ENCODE measurements at places on chromosomes 1 and 21.

DNA sequence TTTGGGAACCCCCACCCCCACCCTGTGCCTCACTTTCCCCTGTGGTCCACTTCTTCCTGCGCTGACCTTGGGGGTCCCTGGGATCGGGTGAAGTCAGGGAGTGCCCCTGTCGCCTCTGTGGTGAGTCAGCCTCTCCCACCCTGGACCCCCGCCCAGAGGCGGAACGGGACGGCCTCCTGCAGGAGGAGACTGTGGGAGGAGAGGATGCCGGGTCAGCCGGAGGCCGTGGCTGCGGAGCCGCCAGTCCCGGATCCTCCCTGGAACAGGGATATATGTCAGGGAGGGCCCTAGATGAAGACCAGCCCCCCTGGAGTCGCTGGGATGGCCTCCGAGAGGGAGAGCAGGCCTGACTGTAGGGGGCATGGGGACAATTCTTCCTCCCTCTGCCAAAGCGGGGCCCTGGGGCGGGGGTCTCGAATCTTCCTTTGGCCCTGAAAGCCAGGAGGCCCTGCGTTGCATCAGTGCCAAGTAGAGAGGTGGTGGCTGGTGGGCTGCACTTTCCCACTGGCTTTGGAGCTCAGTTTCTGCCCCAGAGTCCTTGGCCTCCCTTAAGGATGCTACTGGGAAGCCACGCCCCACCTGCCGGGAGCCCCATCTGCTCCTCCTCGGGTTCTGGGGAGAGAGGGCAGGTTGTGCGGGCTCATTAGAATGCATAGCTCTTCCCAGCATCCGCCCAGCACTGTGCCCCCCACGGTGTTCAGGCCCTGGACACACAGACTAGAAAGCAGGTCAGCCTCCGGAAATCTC lies 930 bp downstream of the ARHGEF10L start:
- DNase-seq = no peak

GRCh38 chr1:234659538-234659937 lies 49.6 kb upstream of the IRF2BP2 start:
- DNase-seq = no peak

GRCh38 chr1:192978195-192978710 lies 80.9 kb downstream of the UCHL5 start:
- no peak for DNase-seq

DNA sequence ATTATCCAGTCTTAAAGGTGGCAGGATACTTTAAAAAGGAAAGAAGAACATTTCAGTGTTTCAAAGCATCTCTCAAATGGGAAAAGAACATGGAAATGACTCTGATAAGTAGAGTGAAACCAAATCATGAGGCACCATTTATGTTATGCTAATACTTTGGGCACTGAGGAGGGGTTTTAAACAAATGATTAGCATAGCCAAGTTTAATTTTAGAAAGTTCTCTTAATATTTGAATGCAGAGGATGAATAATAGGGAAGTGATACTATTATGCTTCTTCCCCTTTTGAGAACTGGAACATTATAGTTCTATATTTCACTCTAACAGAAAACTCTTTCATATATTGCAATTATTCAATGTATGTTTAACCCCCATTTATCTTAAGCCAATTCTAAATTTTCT lies 1181.9 kb upstream of the PRMT6 start:
- DNase-seq = no peak

DNA sequence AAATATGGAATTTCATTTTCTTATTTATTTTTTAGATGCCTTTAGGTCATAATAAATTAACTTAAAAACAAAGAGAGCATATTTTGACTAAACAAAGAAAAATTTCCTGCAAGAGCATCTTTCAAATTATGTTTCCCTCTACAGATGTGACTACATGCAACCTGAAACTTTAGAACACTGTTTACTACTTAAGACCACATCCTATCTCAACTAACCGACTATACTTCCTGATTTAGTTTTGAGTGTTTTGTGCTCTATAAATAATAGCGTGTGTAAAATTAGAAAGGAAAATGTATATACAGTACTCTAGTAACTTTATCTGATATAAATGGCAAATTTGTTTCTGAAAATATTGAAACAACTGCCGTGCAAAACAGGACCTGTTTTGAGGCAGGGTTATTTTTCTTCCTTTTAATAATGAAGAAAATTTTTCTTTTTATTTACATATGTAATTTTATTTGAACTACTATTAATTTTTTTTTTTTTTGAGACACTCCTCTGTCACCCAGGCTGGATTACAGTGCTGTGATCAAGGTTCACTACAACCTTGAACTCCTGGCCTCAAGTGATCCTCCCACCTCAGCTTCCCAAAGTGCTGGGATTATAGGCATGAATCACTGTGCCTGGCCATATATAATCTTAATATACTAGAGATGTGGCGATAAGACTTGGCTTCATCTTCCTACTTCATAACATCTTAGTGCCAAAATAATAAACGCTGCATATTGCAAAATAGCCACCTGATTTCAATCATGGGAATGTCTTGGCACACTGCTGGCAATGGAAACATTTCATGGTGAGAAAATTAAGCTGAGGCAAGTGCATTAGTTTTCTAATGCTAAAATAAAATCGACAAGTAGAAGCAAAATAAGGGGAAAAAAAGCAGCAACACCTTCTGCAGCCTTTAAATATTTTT lies 12.3 kb downstream of the ZRANB2 start:
- DNase-seq = no peak

DNA sequence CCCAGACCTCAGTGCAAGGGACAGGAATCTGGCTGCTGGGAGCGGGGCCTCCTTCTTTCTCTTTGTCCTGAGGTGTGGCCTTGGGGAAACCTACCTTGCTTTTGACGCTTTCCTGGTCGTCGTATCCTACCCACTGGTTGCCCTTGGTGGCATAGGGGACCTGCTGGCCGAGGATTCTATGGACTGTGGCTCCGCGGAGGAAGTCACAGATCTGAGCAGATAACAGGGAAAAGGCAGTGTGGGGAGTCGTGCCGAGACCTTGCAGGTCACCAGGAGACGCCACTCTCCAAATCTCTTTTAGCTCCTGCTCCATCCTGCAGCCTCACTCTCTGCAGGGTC lies 4.0 kb upstream of the MYBPH start:
- DNase-seq = no peak

GRCh38 chr1:230049731-230050130 lies 17.3 kb upstream of the GALNT2 start:
- DNase-seq = no peak

- no peak for DNase-seq
Measured at GRCh38 chr21:34792504-34793089, 123.8 kb downstream of the CLIC6 start.

All from activated T-helper 1 cell treated with anti-CD3 and anti-CD28 coated beads, Interleukin-2, amount 50 U/mL, for 16 hours (primary cell).